Stimulated activated CD8-positive, alpha-beta memory T cell treated with anti-CD3 and anti-CD28 coated beads, Interleukin-4, amount 100 ng/mL, for 4 hours (primary cell): ENCODE measurements at places on chromosomes 13 and 19.

DNA sequence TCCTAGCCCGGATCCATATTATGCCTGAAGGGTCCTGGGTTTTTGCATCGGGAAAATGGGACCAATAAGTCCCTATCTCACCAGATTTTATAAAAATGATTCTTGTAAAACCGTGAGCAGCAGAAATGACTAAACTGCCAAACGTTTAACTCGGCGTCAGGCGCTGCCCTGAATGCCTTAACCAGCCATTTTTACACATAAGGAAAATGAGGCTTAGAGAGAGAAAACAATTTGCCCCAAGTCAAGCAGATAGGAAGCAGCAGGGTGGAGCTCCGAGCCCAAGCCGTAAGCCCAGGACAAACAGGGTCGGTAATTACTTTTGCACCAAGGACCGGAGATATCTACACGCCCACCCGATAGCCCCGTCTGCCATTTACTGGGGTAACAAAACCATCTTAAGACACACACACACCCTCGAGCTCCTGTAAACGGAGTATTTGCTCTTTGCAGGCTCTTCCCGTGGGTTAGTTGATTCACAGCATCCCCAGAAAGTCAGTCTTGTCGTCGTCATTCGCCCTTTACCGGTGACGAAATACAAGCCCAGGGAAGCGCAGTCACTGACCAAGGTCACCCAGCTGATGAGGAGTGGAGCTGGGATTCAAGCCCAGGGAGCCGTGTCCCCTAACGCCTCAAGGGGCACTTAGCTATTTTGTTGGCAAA lies 16.0 kb upstream of the MRI1 start:
- DNase-seq = no peak

DNA sequence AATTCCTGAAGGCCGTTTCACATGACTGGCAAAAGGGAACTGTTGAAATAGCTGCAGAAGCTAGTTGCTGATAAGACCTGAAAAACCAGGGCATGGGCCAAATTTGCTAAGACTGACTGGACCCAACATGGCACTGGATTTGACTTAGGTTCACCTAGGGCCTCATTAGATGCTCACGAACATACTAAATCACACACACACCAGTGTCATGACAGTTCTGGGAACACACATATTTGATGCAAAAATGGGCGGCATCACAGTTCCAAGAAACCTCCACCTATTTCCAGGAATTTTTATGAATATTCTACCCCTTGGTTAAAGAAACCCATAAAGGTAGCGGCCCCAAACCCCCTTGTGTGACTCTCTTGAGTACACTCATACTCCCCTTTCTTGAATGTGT lies 99.6 kb upstream of the OBI1 start:
- no peak for DNase-seq

GRCh38 chr13:37302686-37303085 lies 197.2 kb upstream of the CSNK1A1L start:
- no peak for DNase-seq

DNA sequence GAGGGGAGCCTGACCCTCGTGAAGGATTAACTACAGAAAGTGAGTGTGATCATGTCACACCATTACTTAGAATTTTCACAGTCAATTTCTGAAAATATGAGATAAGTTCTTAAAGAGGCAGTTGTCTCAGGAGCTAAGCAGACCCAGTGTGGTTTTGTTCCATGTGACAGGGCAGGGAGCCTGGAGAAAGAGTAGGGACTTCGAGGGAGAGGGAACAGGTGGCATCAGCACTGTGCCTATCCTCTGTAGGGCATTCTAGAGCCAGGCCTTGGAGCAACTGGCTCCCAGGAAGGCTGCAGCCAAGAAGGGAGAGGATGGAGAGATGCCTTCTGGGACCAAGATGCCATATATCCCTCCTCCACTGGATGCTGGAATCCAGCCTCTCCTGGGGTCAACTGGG lies 183.0 kb downstream of the TSHZ3 start:
- DNase-seq = no peak

DNA sequence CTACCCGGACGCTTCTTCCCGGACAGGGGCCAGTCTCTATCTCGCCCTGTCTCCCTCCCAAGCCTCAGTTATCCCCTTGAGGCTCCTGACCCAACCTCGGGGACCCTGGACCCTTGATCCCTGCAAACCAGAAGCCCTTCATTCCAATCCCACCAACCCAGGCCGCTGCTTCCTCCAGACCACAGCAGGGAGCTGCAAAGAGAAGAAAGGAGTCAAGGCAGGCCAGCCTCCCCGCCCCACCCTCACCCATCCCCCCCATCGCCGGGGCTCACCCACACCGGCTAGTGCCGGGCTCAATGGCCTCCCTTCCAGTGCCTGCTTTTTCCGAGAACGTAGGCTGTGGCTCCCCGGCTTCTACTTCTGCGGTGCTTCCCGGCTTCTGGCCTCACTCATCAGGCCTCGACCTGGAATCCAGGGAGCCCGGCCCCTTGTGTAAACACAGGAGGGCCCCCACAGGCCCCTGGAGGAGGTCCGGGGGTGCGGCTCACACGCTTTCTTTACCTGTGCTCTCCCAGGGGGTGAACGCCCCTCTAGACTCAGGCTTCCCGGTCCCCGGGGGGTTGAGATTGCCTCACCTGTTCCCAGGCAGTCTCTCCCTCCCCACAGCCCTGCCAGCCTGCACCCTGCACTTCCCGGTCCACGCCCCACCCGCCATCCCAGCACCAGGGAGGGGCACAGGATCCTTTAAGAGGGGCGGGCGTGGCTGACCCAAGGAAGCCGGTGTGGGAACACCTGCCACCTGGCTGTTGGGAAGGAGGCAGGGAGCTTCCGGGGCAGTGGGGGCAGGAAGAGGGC lies at the start of gene FAM83E:
FAM83E (minus strand) TSS at position 641 of the 795 bp plus-strand sequence. CDS start 1,704 bp downstream, outside the sequence.
- DNase-seq = no peak

DNA sequence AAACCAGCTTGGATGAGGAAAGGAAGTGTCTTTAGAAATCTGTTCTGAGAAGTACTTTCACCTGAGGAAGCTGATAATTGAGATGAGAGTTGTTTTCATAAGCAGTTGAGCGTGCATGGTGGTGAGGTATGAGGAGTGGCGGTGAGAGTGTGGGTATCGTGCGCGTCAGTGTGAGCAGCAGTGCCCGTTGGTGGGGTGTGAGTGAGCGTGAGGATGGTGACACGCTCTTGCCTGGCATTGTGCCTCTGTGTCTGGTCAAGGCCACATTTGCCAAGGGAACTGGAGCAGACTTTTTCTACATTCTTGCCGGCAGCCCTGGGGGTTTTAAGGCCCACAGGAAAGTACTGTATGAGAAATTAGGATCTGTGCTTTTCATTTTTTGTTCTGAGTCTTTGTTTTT lies 36.5 kb upstream of the TEX29 start:
- no peak for DNase-seq

DNA sequence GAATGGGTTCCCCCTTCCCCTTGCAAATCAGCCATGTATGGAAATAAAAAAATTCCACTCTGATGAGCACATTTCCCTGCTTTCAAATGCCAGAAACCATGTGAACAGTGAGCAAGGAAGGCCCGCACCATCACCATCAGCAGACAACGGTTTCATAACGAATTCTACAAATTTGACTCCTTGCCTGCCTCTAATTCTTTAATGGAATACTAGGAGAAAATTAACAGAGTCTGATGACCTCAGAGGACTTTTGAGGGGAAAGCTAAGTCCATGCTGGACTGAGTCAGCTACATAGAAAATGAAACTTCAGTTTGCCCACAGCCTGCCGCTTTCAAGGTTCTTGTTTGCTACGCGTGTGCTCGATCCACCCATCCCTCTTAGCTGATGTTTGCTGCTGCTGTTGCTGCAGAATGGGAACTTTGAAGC lies 46.7 kb upstream of the KL start:
- no peak for DNase-seq

DNA sequence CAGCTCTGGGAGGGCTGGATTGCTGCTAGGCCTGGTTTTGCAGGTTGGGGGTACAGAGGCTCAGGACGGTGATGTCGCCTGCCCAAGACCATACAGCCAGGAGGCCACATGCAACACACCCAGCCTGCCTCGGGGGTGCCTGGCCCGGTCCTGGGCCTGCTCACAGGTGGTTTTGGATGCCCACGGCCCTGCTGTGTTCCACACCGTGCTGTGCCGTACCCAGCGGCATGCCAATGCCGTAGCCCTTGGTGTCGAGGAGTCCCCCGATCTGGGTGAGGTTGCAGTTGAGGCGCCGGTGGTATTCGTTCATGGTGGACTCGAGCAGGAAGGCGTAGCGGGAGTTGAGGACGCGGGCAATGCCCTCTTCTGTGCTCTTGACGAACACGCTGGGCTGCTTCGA lies 11.5 kb upstream of the ATP1A3 start:
- DNase-seq = no peak

DNA sequence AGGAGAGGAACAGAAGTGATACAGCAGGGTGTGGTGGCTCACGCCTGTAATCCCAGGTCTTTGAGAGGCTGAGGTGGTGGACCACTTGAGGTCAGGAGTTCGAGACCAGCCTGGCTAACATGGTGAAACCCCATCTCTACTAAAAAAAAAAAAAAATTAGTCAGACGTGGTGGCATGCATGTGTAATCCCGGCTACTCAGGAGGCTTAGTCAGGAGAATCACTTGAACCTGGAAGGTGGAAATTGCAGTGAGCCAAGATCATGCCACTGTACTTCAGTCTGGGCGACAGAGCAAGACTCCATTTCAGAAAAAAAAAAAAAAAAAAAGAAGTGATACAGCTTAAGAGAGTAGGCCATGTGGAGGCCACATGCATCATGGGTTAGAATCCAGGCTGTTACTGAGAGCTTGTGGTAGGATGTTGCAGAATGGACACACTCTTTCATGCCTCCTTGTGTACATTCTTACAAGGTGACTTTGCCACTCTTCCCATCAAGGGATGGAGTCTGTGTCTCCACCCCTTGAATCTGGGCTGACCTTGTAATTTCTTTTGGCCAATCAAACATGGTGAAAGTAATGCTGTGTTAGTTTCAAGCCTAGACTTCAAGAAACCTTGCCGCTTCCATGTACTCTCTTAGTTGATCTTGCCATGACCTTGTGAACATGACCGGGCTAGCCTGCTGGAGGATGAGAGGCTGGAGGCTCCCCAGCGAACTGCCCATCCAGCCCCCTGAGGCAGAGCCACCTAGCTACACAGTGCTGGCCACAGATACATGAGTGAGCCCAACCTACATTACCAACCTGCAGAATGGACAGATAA lies 12.3 kb downstream of the FAM187B start:
- DNase-seq = no peak

DNA sequence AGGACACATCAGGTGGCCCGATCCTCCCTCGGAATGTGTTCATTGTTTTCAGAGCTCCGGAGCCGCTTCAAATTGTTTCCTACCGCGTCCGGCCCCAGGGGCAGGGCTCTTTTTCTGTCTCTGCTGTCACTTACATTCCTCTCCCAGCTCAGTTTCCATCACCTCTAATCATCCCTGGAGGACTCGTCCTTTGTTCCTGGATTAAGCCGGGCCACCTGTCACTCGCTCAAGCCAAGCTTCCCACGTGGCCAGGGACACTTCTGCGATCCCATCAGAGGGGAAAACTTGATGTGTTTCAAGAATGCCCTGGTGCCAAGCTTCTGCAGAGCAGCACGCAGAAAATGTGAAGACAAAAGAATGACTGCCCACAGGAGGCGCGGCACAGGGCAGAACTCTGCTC lies 13.5 kb downstream of the IL17D start:
- DNase-seq = no peak

- DNase-seq = no peak
Measured at GRCh38 chr13:111854403-111854802, 212.5 kb upstream of the SOX1 start.

- DNase-seq = no peak
Measured at GRCh38 chr13:71278512-71278911, 588.5 kb downstream of the DACH1 start.

GRCh38 chr19:30369833-30370232 lies 2.4 kb upstream of the ZNF536 start:
- DNase-seq = no peak

DNA sequence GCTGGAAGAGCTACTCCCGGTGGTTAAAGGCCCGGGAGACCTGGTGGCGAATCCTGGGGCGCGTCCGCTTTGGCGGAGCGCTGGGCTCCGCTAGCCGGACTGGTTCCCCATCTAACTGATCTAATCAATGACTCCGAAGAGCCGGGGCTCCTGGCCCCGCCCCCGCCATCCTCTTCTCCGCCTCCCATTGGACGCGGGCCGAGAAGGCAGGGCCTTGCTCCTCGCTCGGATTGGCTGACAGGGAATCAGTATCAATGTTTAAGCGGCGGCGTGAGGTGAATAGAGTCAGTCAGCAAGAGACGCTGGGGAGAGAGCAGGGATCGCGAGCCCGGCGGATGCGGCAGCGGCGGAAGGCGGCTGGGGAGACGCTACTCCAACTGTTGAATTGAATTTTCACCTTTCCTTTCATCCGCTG lies 1.7 kb upstream of the PCDH17 start:
- DNase-seq = no peak

DNA sequence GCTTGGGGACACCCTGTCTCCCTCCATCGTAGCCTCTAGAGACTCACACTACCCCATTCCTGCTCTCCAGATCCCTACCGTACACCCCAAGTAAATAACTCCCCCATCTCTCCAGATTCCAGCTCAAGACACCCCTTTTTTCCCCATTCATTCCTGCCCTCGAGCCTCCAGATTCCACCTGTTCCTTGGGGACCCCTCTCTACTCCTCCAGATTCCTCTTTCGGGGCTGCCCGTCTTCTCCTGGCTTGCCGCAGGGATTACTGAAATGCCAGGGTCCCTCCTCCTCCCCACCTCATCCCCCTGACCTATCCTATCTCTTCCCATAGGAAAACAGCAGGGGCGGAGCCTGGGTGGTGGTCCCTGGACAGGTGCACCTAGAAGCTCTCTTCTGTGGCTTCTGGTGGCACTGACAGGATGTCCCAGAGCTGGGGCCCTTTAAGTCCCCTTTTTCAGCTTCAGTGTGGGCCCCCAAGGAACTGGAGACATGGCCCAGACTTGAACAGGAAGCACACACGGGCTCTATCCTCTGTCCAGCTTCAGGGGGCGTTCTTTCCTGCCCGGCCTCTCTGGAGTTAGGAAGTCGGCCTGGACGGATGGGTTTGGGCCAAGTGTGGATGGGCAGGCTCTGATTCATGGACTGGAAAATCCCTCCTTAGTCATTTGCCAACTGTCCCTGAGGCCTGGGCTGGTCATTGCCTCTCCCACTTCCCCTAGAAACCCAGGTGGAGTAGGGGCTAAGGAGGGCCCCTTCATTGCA lies 1.2 kb downstream of the ZSWIM4 start:
- DNase-seq = no peak

DNA sequence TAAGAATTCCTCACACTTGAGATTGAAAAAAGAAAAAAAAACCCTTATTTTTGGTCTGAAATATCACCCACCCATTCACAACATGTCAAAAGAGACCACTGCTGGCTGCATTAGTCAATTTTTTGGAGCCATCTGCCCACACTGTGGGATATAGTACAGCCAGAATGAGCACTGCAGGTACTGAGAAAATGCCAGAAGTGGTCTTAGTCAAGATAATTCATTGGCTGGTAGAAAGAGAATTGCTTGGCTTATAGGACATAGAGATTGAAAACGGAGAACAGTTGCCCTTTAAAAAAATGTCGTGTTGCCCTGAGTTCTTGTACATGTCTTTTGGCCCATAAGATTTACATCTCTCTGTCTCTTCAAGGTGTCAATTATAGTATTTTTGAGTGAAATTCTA lies 1899.5 kb downstream of the OLFM4 start:
- no peak for DNase-seq

- DNase-seq = no peak
Measured at GRCh38 chr13:73451221-73452029, 392.6 kb downstream of the KLF5 start.
